ENCODE measurements at places on chromosomes 16 and 17. TPM values are rescaled to one million over a fixed set of nuclear protein-coding genes. Genes with fewer than 3 reads are reported as not detected.

DNA sequence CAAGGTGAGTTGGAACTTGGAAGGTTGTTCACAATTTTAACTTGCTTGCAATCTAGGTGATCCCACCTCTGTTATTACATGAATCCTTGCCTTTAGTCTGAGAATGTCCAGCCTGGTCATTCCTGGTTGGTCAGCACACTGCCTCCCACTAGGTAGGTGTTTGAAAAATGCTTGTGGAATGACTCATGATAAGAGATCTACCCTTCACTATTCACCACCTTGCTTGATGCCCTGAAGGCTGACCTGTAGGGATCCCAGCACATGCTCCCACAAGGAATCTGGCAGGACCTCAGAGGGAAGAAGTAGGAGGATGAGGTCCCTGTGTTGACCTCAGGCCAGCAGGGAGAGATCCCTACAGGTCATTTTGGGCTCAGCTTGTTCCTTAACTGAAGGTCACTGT, 30.2 kb upstream of the ABCA3 start:
- H3K27me3 ChIP-seq: peaks cover 3% of the 10 kb centered on the region
- no peak overlapping the region for H3K27ac ChIP-seq
- DNase-seq: no peak
- H3K4me3 ChIP-seq: no peak overlapping the region

DNA sequence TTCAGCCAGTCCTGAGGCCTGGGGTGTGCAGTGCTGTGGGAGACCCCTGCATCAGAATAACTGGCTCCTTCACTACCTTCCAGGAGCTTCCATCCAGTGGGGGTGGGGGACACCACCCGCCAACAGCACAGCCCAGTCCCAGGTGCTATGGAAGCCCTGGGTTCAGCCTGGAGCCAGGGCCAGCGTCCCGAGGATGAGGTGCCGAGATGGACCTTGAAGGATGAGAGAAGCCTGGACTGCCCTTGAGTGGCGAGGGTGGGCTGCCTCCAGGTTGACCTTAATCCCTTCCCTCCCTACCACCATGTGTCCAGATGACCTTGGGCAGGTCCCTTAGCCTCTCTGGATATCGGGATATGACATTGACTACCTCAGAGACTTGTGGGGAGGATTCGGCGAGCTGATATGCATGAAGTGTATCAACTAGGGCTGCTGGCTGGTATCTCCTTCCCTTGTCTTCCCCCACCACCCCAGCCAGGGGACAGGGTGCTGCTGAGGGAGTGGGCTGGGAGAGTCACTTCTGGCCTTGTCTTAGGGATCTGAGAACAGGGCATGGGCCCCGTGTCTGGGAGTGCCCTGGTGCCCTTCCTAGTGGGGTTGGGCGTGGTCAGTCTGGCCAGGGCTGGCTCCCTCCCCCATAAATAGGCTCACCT, 14.2 kb upstream of the LASP1NB start:
- no peak overlapping the region for H3K27ac ChIP-seq
- H3K36me3 ChIP-seq: peaks cover 47% of the 10 kb centered on the region
- DNase-seq: no peak
- H3K4me1 ChIP-seq: peaks cover 90% of the 10 kb centered on the region
- no peaks in the 10 kb centered on the region for H3K27me3 ChIP-seq

- no peak overlapping the region for H3K27ac ChIP-seq
- H3K4me1 ChIP-seq: no peaks in the 10 kb centered on the region
- H3K27me3 ChIP-seq: no peaks in the 10 kb centered on the region
- H3K4me3 ChIP-seq: no peak overlapping the region
- no peak for DNase-seq
Observed at GRCh38 chr16:64182985-64183384, 938.9 kb downstream of the CDH11 start.

DNA sequence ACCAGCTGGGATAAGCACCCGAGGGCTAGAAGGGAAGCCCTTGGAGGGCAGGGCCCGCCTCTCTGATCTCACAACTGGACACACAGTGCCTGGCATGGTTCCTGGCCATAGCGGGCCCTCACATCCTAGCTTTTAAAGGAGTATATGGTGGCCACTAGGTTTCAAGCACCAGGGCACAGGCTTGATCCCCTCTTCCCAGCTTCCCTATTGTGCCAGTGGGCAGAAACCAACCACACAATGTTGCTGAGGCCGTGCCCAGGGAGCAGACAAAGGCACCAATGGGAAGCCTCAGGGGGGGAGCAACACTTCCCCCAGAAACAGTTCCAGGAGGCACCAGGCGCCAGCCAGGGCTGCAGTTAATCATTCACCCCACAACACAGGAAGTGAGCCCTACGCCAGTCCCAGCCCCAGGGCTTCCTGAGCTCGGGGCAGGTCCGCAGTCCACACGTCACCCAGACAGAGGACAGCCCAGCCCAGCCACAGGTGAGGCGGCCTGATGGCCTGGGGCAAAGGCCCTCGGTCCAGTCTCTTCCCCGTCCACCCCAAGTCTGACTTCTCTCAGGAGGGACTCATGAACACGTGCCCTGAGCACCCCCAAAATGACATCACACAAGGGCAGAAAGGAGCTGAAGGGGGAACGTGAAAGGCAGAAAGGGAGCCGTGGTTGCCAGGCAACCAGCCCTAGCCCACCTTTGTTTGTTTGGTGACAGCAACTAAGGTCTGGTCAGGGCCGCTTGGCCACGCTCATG, 12.8 kb downstream of the SMIM5 start:
- no peak for DNase-seq
- no peak overlapping the region for H3K4me3 ChIP-seq
- peaks cover 11% of the 10 kb centered on the region for H3K4me1 ChIP-seq

- no peak overlapping the region for H3K4me3 ChIP-seq
- no peaks in the 10 kb centered on the region for H3K36me3 ChIP-seq
- no peak overlapping the region for H3K27ac ChIP-seq
- no peaks in the 10 kb centered on the region for H3K4me1 ChIP-seq
- DNase-seq: no peak
- H3K27me3 ChIP-seq: peaks cover 2% of the 10 kb centered on the region
Observed at GRCh38 chr17:34682305-34682704, 102.9 kb downstream of the TMEM132E start.

- no peak for DNase-seq
- H3K27me3 ChIP-seq: no peaks in the 10 kb centered on the region
- no peaks in the 10 kb centered on the region for H3K4me1 ChIP-seq
- no peak overlapping the region for H3K4me3 ChIP-seq
- H3K36me3 ChIP-seq: no peaks in the 10 kb centered on the region
Observed at GRCh38 chr16:85222155-85222863, 110.0 kb upstream of the CIBAR2 start.

GRCh38 chr17:28469376-28469775, 4.1 kb upstream of the SLC13A2 start:
- H3K4me3 ChIP-seq: no peak overlapping the region
- no peaks in the 10 kb centered on the region for H3K36me3 ChIP-seq
- no peak for DNase-seq

DNA sequence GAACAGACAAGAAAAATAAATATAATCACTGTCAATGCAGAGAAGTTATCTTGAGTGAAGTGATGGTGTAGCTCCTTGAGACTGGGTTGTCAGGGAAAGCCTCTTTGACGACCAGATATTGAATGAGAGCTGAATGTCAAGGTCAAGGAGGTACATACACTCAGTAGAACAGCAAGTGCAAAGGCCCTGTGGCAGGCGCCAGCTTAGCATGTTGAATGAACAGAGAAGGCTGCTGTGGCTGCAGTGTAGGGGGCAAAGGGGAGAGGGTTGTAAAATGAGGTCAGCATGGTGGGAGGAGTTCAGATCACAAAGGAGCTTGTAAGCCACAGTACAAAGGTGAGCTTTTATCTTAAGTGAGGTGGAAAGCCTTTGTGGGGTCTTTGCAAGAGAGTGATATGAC, 111.5 kb downstream of the ZFHX3 start:
- DNase-seq: no peak
- H3K4me1 ChIP-seq: no peaks in the 10 kb centered on the region
- H3K4me3 ChIP-seq: no peak overlapping the region
- H3K27me3 ChIP-seq: no peaks in the 10 kb centered on the region

The GAST gene
- not detected for total RNA-seq

The NLRP1 gene
- total RNA-seq: 206 TPM

The NOL11 gene
- total RNA-seq: 43.3 TPM

The IST1 gene
- total RNA-seq: 363 TPM

The DPEP2 gene
- 64.1 TPM for total RNA-seq

The SLC5A11 gene
- not detected for total RNA-seq

The KRTAP4-4 gene
- total RNA-seq: not detected
